ENCODE measurements at places on chromosomes 12 and 14. TPM values are rescaled to one million over a fixed set of nuclear protein-coding genes. Genes with fewer than 3 reads are reported as not detected.

DLK1 gene
- not detected for total RNA-seq

CHST11 gene
- total RNA-seq, result 5.4 TPM

DNA sequence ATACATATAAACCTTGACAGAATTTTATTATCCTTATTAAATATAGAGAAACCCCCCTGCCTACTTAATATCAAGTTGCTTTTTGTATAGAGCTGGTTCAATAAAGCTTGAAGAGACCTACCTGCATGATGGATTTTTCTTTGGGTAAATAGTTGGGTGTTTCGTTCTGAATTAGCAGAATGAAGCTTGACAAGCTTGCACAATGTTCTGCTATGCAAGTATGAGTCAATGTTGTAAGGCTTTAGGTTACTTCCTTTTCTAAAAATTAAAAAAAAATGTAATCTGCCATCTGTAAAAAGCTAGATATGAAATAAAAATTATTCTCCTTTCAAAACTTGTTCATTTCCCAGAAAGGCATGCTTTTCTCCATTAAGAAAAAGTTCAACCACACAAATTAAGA lies 1662.6 kb upstream of the SEL1L start:
- H3K27ac ChIP-seq, result no peak overlapping the region
- no peak for DNase-seq
- H3K4me1 ChIP-seq, result no peaks in the 10 kb centered on the region
- H3K36me3 ChIP-seq, result no peaks in the 10 kb centered on the region
- no peaks in the 10 kb centered on the region for H3K27me3 ChIP-seq

DNA sequence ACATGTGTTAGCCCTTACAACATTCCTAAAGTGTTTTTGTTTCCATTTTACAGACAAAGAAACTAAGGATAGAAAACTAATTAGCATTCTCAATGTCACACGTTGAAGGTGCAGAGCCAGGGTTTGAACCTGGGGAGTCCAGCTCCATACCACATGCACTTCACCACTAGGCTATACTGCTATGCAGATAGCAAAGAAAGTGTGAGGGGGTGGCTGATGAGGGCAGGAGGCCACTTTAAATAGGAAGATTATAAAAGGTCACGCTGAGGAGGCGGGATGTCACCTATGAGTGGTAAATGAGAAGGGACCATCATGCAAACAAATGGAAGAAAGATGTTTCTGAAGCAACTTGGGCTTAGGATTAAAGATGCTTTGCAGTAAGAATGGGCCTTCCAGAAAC lies 213.9 kb downstream of the EGLN3 start:
- H3K4me3 ChIP-seq, result no peak overlapping the region
- no peak overlapping the region for H3K27ac ChIP-seq
- peaks cover 20% of the 10 kb centered on the region for H3K4me1 ChIP-seq
- DNase-seq, result no peak
- no peaks in the 10 kb centered on the region for H3K36me3 ChIP-seq

DNA sequence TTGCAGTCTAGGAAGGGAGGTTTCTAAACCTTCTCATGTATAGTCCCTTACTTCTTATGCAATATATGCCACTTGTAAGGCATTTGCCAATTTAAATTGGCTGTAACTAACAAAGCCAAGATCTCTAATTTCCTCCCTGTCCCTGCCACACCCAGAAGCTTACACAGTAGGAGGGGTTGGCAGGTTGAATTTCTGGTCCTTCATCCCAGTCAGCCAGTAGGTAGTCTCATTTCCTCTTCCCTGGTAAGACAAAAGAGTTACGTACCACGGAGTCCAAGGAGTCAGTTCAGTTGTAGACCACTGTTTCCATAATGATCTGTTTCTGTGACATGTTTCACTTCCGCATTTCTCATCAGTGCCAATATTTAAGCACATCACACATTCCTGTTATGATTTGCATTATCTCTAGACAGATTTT lies 47.0 kb upstream of the PLBD1 start:
- H3K27ac ChIP-seq, result no peak overlapping the region
- no peak for DNase-seq
- no peak overlapping the region for H3K4me3 ChIP-seq
- no peaks in the 10 kb centered on the region for H3K4me1 ChIP-seq
- H3K27me3 ChIP-seq, result peaks cover 4% of the 10 kb centered on the region
- no peaks in the 10 kb centered on the region for H3K36me3 ChIP-seq

- no peak overlapping the region for H3K27ac ChIP-seq
- DNase-seq, result no peak
- no peak overlapping the region for H3K4me3 ChIP-seq
Measured at GRCh38 chr14:105074601-105075053, 9.4 kb upstream of the GPR132 start.

All from GM23248 (cell line).